ENCODE measurements at places on chromosomes 7 and 10.

- DNase-seq = no peak
Measured at GRCh38 chr7:26991796-26992195, 104.0 kb downstream of the HOXA1 start.

DNA sequence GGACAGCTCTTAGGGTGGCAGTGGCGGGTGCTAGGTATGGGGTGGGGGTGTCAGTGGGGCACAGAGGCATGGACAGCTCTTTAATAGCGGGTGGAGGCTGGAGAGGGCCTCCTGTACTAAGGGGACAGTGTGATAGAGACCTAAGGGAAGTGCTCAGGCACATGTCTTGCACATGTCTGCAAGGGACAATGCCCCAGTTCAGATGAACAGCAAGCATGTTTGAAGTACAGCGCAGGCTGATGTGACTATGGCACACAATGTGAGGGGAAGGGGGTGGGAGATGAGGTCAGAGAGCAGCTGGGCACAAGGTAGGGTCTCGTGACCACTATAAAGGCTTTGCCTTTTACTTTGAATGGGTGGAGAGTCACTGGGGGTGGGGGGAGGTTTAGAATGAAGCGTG lies 3.5 kb downstream of the GIMAP8 start:
- DNase-seq = no peak

DNA sequence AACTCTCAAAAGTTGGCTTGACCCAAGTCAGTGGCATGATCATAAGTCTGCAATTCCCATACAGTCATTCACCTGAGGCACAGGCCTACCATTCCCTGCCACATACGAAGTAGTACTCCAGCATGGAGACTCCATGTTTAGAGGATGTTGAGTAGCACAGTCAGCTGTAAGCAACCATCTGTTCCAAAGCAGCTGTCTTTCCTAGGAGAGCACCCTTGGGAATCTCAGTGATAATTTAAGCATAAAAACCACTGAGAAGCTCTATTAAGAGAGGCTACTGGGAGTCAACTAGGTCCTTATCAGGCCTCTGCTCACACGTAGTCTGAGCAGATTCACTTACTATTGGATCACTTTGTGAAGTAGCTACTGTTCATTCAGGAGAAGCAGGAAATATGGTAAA lies 61.6 kb upstream of the UNC5B start:
- no peak for DNase-seq

DNA sequence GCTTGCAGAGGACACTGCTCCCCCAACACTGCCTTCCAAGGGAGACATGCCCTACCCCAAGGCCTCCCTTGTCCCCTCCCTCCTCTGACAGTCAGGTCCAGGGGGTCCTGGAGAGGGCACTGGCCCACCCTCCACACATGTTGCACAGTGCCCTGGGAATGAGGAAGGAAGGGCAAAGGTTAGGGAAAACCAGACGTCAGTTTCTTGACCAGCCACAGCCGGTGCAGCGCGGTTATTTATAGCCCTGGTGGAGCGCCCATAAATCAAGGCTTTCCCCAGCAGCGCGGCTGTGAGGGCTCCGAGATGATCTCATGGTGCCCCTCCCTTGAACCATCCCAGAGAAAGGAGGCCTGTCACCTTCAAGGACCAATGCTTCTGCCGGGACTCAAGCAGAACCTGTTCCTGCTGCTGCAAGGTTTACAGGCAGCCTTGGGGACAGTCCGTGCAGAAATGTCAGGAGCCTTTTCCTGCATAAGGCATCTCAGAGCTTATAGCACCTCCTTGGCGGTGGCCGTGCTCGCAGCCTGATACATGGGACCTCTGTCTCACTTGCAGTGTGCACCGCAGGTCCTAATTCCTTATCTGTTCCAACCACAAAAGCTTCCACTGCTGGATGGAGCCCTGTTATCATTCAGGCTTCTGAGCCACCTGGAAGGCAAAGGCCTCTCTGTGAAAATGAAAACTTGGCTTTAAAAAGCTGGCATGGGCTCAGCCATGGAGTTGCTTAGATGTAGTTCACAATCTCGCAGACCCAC lies 127.3 kb downstream of the LHPP start:
- peak; percentile 60 for DNase-seq

DNA sequence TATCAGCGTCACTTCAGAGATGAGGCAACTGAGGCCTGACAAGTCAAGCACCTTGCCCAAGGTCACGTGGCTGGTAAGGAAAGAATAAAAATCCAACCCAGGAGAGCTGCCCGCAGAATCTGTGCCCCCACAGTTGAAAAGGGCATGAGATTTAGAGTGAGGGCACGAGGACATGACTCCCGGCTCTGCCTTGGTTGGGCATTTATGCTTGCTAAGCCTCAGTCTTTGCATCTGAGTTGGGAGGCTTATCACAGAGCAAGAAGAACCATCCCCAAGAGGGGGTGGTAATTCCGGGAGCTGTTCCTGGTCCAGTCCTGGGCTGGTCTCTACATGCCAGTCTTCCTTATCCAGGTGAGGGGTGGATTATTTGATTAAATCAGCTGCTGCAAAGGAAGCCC lies 37.3 kb downstream of the PLPP4 start:
- DNase-seq = no peak

DNA sequence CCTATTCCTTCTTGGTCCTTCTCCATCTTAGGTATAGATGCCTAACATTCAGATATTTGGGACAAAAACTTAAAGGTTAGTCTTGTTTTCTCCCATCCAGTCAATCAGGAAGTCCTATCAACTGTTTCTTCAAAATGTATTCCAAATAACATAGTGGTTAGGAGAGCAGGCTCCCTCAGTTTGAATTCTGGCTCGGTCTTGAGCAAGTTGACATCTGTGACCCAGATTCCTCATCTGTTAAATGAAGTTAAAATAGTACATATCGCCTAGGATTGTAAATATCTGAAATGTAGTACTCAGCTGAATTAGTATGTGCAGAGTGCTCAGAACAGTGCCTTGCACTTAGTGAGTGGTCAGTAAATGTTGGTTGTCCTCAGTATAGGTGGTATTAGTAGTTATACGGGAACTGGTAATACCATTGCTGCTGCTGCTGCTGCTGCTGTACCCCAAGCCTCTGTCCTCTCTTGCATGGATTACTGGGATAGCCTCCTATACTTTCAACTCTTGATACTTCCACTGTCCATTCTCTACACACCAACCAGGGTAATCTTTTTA lies 58.6 kb downstream of the RALA start:
- no peak for DNase-seq

DNA sequence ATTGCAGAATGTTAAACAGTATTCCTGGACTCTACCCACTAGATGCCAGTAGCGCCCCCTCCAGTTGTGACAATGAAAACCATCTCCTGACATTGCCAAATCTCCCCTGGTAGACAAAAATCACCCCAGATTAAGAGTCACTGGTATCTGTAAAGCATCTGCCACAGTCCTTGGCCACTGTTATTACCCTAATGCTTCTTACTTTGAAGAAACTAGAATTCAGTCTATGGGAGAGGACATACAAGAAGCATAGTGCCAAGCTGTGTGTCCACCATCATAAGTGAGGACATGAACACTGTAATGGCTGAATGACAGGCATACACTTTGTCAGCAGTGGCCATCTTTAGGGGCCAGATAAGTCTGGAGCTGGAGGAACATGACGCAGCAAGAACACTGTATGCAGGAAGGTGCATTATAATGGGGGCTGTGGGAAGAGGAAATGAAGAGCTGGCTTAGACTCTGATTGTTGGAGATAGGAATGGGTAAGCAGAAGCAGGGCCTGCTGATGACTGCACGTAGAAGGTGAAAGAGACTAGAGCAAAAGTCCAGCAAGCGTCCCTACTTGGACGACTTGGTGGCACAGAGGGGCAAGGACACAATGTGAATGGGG lies 32.5 kb downstream of the CBX3 start:
- DNase-seq = no peak

GRCh38 chr7:92763636-92764423 lies 72.5 kb downstream of the CDK6 start:
- peak; percentile 44 for DNase-seq

GRCh38 chr10:59285073-59285472 lies 77.3 kb downstream of the FAM13C start:
- DNase-seq = no peak

DNA sequence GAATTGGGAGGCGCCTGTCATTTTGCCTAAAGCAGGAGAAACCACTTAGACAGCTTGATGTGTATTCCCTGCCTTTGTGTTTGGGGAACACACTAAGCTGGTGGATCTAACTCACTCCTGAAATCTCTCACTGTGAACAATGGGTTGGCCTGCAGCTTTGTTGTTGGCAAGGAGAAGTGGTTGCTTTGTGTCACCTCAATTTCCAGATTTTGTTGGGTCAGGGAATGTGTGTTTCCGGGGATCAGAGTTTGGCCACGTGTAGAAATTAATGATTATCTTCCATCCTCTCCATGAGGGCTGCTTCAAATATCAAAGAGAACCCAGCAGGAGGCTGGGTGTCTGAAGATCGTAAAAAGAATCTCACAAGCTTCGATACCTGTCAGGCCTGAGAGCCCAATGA lies 27.8 kb downstream of the A1CF start:
- DNase-seq = no peak

DNA sequence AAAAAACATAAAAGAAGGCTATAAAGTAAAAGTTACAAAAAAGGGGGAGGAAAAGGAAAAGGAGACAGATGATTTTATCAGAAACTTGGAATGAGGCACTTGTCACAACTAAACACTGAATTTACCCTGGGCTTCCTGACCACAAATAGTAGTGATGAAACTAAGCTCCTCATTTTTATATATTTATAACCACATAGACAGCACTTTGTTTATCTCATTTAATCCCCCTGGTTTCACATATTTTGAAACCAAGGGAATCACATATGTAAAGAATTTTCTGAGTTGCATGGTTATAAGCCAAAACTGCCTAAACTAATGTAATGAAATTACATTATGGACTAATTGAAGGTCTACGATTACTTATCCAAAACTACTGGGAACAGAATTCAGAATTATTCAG lies 39.6 kb upstream of the MET start:
- no peak for DNase-seq
